ENCODE measurements at places on chromosomes 12 and 14.
A peak's percentile ranks its signal among the peaks of the same experiment; 100 is the strongest.

DNA sequence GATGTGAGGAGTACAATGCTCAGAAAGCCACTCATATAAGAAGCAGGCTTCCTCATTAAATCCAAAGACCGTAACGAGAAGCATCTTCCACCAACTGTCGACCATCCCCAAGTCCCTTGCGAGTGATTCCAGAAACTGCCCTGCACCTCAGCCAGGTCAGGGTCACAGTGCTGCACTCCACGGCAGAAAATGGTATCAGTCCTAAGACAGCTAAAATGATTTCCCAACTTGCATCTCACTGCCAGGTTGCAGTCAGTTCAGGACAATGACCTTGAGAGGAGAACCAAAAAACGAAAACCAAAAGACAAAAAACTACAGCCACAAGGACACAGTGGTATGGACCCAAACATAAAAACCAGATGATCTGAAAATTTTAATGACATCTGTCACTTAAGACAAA is 20.6 kb downstream of the SBNO1 start:
- no peak for DNase-seq

GRCh38 chr12:79935624-79936345 is 888 bp upstream of the PPP1R12A start:
- DNase-seq = no peak

DNA sequence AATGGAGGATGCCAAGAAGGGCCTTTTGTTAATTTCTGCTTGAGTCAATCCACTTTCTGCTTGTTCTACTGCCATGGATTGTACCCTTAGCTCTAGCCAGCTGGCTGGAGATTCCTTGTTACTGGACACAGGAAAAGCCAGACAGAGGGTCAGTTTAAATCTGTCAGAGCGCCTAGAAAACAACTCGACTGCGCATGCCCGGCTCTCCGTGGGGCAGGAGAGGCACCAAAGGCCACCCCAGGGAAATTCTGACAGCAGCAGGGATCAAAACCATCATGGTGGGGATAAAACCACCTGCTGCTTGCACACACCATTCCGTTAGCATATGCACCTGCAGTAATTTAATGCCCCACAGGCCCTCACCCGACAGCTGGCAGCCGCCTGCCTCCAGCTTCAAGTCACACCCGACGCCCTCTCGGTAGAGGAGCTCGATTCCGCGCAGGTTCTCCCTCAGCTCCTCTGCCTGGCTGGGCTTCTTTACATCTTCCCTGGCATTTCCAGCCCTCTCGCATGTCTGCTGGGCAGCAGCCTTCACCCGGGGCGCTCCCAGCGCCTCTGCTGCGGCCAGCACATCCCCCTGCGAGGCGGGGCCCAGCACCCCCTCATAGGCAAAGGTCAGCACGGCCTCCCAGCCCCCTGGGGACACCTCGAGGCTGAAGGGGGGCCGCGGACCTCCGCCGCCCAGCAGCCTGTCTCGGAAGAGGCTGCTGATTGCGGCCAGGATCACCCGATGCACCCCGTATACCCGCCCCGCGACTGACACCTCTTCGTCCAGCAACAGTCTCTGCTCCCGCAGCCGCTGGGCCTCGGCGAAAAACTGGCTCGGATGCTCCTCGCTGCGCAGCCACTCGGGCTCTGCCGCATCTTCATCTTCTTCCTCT is 1.0 kb downstream of the KLHL33 start:
- no peak for DNase-seq

GRCh38 chr12:129949651-129950050 is 45.8 kb upstream of the TMEM132D start:
- no peak for DNase-seq

- no peak for DNase-seq
Observed at GRCh38 chr12:119089380-119090013, 89.2 kb upstream of the HSPB8 start.

- DNase-seq = no peak
Observed at GRCh38 chr14:73800970-73801515, 50.6 kb upstream of the PTGR2 start.

DNA sequence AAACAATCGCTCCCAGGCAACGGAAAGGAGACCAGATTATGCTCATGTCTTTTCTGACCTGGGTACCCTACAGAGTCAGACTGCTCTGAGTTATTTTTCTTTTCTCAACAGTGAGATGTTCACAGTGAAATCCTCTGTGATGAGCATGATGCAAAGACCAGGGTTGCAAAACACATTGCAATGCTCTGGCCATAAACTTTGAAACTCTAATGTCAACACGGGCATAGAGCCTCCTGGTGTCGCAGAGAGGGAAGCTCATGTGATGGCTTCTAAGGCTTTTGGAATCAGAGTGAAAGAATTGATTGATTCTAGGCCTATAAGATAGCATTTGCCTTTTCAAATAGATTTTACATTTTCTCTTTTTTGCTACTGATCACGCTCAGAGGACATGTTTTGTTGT is 193.4 kb downstream of the RASSF9 start:
- no peak for DNase-seq

- no peak for DNase-seq
Observed at GRCh38 chr12:131357920-131358319, 353.0 kb upstream of the SFSWAP start.

DNA sequence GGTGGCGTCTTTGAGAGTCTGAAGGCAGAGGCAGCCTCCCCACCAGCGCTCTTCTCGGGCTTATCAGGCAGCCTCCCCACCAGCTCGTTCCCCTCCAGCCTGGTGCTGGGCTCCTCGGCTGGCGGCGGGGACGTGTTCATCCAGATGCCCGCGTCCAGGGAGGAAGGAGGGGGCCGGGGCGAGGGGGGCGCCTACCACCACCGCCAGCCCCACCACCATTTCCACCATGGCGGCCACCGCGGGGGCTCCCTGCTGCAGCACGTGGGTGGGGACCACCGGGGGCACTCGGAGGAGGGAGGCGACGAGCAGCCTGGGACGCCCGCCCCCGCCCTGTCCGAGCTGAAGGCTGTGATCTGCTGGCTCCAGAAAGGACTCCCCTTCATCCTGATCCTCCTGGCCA is 11.8 kb downstream of the RNFT2 start:
- no peak for DNase-seq

GRCh38 chr12:32698285-32698684 is 19.2 kb downstream of the DNM1L start:
- no peak for DNase-seq

- no peak for DNase-seq
Observed at GRCh38 chr14:26594148-26594547, 3.7 kb downstream of the NOVA1 start.

DNA sequence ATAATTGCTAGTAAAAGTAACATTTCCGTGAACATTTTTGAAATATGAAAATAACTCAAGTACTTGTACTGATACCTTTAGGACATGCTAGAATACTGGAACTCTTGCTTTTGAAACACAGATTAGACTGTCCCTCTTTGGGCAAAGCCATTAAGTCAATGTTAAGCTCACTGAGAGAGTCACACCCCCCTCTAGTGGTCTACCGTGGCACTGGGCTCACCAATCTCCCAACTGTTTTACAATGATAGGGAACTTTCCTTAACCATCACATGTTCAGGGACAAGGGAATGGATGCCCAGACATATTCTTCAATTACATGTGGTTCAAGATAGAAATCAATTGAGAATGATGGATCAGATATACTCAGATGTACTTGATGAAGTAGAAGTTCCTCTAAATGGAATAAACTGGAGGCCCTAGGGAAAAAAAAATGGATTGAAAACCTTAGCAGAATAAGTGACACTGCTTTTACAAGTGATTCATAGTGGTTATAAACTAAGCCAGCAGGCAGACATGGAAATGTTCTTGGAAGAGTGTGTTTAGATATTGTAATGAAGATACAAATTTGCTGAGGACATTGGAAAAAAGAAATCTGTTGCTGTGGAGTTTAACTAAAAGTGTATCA is 17.8 kb downstream of the NANOG start:
- DNase-seq = peak; percentile 76

GRCh38 chr12:94211021-94211420 is 62.6 kb downstream of the PLXNC1 start:
- no peak for DNase-seq

- no peak for DNase-seq
Observed at GRCh38 chr14:24196071-24197055, 1.1 kb upstream of the TM9SF1 start.

GRCh38 chr12:2879853-2880252 is 2.8 kb downstream of the RHNO1 start:
- DNase-seq = no peak

- no peak for DNase-seq
Observed at GRCh38 chr14:95601650-95602049, 66.8 kb downstream of the GLRX5 start.

- DNase-seq = no peak
Observed at GRCh38 chr12:26275313-26276131, 80.1 kb downstream of the SSPN start.

- DNase-seq = no peak
Observed at GRCh38 chr14:78329371-78329770, 159.2 kb downstream of the NRXN3 start.

- DNase-seq = no peak
Observed at GRCh38 chr12:28068467-28068866, 95.9 kb upstream of the PTHLH start.

DNA sequence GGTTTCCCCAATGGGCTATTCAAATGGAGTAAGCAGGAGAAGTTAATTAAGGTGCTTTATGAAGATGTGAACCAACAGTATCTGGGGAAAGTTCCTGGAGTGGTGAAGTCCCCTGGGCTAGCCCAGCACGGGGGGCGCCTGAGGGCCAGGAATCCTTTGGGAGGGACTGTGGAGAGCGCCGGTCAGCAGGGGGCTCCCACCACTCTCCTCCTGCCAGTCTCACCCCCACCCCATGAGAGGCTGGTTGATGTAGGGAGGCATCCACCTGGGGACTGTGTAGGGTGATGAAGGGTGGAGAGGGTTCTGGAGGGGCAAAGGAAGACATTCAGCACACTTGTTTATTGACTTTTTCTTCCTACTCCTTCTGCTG is 4.4 kb downstream of the CEBPE start:
- DNase-seq = no peak

GRCh38 chr12:77047341-77048109 is 17.8 kb downstream of the E2F7 start:
- DNase-seq = no peak

DNA sequence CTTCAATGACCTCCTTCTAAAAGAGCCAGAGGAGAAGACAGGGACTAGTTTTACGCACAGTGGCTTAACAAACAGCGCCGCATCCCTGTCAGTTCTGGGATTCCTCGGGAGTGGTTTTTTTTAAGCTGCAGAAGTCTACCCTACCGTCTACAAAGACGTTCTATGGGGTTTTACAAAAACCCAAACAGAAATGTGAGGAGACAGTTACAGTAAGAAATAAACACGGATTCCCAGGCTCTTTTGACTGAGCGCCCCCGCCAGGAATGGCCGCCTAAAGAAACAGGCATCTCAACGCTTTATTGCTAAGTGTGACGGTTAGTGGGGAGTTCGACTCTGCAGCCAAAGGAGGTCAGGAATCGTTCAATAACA is 484 bp downstream of the ALKBH1 start:
- DNase-seq = no peak

- DNase-seq = no peak
Observed at GRCh38 chr12:75120311-75120711, 89.3 kb downstream of the KCNC2 start.

- DNase-seq = no peak
Observed at GRCh38 chr12:58809064-58809607, 111.2 kb downstream of the LRIG3 start.

DNA sequence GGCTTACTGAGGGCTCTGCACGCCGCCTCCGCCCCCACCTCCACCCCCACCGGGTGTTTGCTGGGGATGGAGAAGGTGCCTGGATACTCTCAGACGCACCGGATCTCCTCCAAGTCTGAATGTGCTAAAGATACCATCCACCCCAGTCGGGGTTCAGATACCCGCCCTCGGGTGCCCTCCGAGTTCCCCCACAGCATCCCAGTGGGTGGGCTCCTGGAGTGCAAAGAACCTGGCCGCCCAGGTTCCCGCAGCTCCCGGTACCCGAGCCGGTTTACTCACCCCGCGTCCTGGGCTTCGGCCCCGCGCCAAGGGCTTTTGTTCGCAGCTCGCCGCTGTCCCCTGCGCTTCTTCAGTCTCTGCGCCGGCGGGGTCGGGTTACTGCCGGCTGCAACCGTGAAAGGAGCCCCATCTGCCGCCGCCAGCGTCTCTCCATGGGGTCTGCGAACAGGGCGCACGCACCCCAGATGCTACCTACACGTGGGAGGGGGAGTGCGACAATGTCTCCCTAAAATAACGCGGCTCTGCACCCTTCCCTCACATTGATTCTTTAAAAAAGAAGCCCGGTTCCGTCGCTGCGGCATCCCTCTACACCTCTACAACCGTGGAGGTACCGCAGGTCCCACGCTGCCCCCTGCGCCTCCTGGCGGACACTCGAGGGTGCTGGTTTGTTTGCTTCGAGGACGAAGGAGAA is at the start of gene CCDC177:
CCDC177 (minus strand) TSS at position 609 of the 691 bp plus-strand sequence. CDS start 1,249 bp downstream, outside the sequence.
- DNase-seq = peak; percentile 85

- no peak for DNase-seq
Observed at GRCh38 chr14:21703357-21704326, 30.0 kb upstream of the OR4E1 start.

GRCh38 chr12:41188841-41189394 is 798 bp downstream of the PDZRN4 start:
- DNase-seq = no peak

GRCh38 chr14:76502638-76503037 is 126.7 kb downstream of the ESRRB start:
- DNase-seq = no peak

DNA sequence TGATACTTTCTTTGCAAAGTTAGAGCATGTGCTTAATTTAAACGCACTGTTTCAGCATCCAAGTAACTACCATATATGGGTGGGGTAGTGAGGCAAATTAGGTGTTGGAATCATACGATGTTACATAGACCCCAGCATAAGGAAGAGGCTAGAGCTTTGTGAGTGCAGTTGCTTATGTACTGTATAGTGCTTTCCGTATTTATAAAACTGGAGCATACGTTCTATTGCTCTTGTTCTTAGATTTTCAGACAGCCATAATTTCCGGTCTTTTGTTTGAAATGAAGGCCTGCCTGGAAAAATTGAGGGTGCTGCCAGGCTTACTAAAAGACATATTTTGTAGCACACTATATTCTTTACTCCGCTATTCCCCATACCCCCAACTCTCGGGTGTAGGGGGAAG is 335.7 kb downstream of the FOXG1 start:
- no peak for DNase-seq

- DNase-seq = no peak
Observed at GRCh38 chr14:87613881-87614280, 379.1 kb downstream of the GALC start.

DNA sequence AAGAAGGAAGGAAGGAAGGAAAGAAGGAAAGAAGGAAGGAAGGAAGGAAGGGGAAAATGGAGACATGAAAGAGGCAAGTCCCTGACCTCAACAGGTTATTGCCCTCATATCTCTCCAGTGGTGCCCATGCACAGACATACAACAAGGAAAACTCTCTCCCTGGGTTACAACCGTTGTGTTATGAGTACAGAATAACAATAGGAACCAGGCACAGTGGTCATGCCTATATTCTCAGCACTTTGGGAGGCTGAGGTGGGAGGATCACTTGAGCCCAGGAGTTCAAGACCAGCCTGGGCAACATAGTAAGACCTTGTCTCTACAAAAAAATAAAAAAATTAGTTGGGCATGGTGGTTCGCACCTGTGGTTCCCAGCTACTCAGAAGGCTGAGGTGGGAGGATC is 139.4 kb upstream of the HMGA2 start:
- no peak for DNase-seq

All from stimulated activated CD4-positive, alpha-beta T cell treated with anti-CD3 and anti-CD28 coated beads, Interleukin-2, amount 100 ng/mL, for 24 hours (primary cell).